ENCODE measurements at places on chromosomes 12 and 14.

DNA sequence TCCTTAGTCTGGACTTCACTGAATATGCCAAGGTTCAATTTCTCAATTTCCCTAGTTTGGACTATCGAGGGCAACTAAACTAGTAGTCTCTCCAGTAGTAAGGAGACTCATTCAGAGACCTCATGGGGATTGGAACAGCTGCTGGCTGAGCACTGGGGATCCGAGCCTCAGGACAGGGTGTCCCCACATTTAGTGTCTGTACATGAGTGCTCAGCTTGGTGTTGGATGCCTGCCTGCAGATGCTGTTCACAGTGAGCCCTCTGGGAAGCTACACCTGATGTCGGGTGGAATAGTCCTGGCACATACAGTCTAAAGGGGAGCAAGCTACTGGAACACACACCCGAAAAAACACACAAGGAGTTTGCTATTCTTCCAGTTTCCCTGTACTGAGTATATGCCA lies 820 bp upstream of the FGF23 start:
- DNase-seq = no peak

DNA sequence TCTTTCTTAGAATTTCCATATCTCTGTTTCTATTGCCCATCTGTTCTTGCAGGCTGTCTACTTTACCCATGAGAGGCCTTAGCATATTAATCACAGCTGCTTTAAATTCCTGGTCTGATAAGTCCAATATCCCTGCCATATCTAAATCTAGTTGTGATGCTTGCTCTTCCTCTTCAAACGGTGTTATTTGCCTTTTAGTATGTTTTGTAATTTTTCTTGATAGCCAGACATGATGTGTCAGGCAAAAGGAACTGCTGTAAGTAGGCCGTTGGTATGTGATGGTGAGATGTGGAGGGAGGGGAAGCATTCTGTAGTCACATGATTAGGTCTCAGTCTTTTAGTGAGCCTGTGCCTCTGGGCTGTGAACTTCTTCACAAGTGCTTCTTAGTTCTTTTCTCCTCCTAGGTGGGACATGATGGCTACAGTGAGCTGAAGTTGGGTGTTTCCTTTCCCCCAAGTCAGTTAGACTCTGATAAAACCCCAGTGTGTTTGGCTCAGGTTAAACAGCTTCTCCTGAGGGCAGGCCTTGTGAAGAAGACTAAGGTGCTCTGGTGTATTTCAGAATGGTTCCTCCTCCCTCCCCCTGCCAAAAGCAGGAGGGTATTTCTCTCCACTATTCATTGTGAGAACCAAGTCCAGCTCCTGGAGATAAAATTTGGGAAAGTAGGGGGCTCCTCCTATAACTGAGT lies 195.9 kb upstream of the PARP11 start:
- DNase-seq = peak; percentile 22

DNA sequence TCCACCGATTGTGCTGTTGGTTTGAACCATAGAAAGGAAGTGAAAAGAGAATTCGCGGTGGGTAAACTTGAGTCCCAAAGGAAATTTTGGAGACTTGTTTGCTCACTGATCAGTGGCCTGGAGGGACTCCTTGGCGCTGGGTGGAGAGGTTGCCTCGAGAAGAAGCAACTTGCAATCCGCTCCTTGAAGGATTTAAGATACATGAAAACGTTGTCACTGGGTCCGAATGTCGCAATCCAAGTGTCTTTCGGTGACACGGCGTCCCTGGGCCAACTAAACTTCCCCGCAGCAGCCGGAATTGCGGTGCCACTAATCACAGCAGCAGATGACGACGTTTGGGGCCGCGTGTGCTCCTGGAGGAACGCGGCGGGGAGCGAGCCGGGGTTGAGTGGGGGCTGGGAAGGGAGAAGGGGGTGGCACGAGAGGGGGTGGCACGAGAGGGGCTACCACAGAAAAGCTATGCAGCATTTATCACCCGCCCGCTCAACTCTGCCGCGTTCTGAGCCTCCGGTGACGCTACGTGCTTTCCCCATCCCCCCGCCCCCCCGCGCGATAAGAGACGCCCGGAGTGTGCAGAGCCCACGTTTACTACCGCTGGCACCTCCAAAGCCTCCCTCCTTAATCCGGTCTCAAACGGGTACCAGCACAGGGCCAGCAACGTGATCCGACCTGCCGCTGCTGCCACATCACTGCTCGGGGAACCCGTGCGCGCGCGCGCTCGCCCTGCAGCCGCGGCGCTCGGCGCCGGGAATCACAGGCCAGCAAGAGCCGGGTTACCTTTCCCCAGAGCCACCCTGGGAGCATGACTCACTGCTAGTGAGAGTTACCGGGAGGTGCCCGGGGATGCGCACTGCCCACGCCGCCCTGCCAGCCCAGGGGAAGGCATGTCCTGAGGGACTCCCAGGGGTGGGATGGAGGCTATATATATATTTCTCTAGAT lies 833 bp upstream of the BHLHE41 start:
- peak; percentile 84 for DNase-seq

DNA sequence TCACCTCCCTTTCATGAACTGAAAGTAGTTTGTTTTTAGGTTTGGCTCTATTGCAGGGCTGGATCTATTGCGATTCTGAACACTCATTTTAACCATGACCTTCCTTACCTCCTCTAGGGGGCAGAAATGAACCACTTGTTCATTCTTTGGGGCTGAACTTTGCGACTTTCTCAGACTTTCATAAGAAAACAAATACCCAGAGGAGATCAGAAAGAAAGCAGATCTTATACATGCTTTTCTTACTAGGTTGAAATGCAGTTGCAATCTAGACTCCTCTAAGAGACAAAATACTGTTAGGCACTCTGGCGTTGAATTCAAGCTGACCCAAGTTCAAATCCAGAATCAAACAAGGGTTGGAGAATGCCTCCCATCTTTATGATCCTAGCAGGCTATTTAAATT lies 32.6 kb upstream of the PLEKHG3 start:
- peak; percentile 64 for DNase-seq

GRCh38 chr12:78439666-78440065 lies 424.9 kb upstream of the SYT1 start:
- no peak for DNase-seq

GRCh38 chr12:108400056-108400455 lies 60.9 kb upstream of the CMKLR1 start:
- DNase-seq = no peak

- no peak for DNase-seq
Observed at GRCh38 chr12:8455727-8456360, at the start of gene CLEC6A. Gene CLEC6A (plus strand): TSS chr12:8455962. CDS start chr12:8456112, 150 bp downstream.
